ENCODE measurements at places on chromosomes 6 and 20. TPM values are rescaled to one million over a fixed set of nuclear protein-coding genes. Genes with fewer than 3 reads are reported as not detected.

Gene MYL9
- total RNA-seq, result 54.0 TPM

Gene LY6G5B
- total RNA-seq, result 4.0 TPM

Gene KCNQ2
- not detected for total RNA-seq

Gene NKX2-4
- total RNA-seq, result not detected

Gene LINC00237
- total RNA-seq, result not detected

Gene ZNF334
- total RNA-seq, result 0.83 TPM

Gene TRAPPC3L
- total RNA-seq, result not detected

Gene GFOD1
- total RNA-seq, result 11.7 TPM

Gene KHDRBS2
- total RNA-seq, result not detected

Gene CDSN
- total RNA-seq, result not detected

Gene MTCH1
- total RNA-seq, result 269 TPM

Gene TMEM200A
- total RNA-seq, result 134 TPM

Gene CLPSL2
- not detected for total RNA-seq

Gene OTOR
- total RNA-seq, result not detected

Gene BPIFB4
- not detected for total RNA-seq

Gene MAP3K7
- total RNA-seq, result 33.8 TPM

Gene PSORS1C2
- not detected for total RNA-seq

Gene CST2
- total RNA-seq, result 17.5 TPM

Gene RAB32
- 89.8 TPM for total RNA-seq

Gene SPATS1
- total RNA-seq, result not detected

Gene FKBP1C
- 2.9 TPM for total RNA-seq

Gene TMEM170B
- total RNA-seq, result 2.2 TPM

Gene SCUBE3
- 153 TPM for total RNA-seq

Gene DDR1
- total RNA-seq, result 48.4 TPM

Gene ZSWIM1
- total RNA-seq, result 6.0 TPM

Gene MCCD1
- not detected for total RNA-seq

Gene ELOVL2
- 0.85 TPM for total RNA-seq

Gene MATN4
- not detected for total RNA-seq

Gene CYP24A1
- total RNA-seq, result 0.26 TPM

Gene SMOC2
- total RNA-seq, result 0.13 TPM

Gene CNBD2
- total RNA-seq, result 1.5 TPM

Gene FBXO30
- 14.9 TPM for total RNA-seq

Gene SAMD10
- 3.6 TPM for total RNA-seq

Gene SLC17A2
- total RNA-seq, result not detected
